Activated gamma-delta T cell (primary cell): ENCODE measurements at places on chromosomes 12 and 14.

DNA sequence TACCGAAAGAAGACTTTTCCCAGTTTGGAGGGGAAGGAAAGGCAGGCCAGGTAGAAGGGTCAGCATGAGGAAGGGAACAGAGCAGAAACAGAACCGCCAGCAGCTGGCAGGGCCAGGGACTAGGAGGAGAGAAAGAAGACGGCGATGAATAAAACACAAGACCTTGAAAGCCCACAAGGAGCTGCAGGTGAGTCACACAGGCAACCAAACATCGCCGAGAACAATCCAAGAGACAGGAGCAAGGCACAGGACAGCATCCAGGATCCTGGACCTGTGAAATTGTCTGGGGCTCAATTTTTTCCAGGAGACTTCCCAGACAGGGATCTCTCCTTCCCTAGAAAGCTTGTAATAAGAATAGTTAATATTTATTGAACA lies 47.3 kb downstream of the NUAK1 start:
- no peak for DNase-seq

GRCh38 chr12:32995623-32996022 lies 99.0 kb upstream of the PKP2 start:
- DNase-seq = no peak

DNA sequence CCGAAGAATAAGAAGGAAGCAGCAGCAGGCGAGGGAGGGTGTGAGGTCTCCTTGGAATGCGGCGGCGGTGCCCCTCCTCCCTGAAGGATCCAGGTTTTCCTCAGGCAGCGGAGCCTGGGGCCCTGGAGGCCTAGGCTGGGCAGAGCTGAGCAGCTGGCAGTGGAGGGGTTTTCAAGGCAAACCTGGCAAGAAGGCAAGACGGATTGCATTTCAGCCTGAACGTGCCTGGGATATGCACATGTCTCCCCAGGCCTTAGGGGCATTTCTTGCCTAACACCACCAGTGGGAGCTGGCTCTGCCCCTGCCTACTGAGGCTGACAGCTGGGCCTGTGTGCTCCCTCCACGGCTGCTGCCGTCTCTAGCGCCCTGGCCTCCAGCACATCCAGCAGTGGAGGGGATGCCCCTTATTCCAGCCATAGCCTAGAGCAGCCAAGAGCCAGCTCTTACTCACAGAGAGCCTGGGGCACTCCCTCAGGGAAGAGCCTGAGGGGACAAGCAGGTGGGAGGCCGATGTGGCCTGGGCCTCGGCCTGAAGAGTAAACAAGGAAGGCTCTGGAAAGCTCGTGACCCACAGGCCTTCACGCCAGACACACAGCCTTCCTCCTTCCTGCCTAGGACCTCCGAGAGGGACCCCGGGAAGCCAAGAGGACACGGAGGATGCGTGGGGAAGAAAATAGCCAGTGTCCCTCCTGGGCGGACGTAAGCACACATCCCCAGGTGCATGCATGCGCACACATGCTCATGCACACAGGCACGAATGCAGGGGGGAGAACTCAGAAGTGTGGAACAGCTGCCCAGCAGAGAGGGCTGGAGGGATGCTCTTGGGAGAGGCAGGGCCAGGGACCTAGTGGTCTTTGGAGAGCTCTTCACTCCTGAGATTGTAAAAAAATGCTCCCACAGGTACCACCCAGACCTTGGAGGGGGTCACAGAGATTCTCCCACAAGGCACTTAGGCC lies 23.0 kb upstream of the EIF2B2 start:
- no peak for DNase-seq

- DNase-seq = no peak
These were observed 6.3 kb upstream of the MLXIP start for GRCh38 chr12:122072031-122072970.

GRCh38 chr12:132558861-132559623 lies 51.3 kb downstream of the LRCOL1 start:
- DNase-seq = no peak

DNA sequence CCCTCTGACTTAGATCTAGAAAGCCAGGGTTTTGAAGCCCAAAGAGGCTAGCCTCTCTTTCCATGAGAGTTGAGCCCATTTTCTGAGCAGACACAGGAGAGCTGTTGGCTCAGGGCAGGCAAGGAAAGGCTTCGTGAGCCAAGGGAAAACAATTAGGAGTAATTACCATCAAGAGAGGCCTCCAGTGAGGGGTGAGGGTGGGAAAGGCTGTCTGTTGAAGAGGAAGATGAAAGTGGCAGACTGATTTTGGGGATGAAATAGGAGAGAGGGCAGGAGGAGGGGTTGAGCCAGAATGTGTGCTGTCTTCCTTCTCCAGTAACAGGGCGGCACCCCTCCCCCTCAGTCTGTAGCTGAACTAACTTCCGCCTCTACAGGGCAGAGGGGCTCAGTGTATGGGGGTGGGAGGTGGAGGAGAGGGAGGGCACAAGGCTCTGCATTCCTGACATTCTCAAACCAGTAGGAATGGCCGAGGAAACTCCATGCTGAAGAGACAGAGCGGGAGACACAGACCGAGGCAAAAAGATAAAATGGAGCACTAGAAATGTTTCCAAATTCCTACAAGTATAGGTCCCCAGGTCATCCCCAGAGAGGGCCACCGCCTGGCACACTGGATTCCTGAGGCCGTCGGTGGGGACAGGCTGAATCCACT lies 33.1 kb upstream of the COL2A1 start:
- no peak for DNase-seq
